ENCODE measurements at places on chromosomes 11 and 22.

- DNase-seq: no peak
Observed at GRCh38 chr22:29442976-29443375, 4.6 kb downstream of the RFPL1 start.

- DNase-seq: no peak
Observed at GRCh38 chr22:49515475-49515874, 312.2 kb downstream of the BRD1 start.

DNA sequence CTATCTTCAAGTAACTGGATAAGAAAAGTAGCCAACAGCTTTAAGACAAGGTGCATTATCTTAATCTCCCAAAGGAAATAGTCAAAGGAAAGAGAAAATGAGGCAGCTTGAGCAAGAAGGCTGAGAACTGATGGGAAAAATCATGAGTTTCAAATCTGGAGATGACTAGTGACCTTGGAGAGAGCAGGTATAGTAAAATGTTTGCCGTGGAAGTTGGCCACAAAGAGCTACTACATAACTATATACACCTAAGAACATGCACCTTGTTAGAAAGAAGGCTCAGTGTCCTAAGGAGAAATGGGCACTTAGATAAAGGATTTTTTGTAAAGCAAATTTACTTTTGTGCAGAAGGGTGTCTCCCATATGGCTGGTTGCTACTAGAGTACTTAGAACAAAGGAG lies 80.8 kb upstream of the FSHB start:
- DNase-seq: no peak

DNA sequence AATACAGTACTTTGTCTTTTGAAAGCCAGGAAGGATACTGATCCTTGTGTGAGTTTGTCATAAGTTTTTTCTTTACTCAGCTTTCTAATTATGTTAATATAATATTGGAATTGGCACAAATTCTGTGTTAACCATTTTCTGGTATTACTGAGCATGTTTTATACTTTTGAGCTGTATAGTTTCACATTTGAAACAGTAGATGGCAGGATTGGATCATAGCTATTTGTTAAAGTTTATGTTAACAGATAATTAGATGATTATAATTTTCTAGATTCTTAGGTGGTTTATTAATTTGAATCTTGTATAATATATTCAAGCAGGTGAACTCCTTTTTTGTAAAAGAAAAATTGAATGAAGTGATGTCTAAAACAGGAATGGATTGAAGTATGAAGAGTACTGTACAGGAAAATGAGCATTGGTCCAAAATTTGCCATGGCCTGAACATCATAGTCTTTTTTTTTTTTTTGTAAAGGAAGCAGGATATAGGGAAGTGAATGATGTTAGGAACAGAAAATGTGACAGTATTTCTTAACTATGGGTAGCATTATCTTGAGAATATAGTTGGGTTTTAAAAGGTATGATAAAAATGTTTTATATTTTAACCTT lies 102.0 kb downstream of the CYP2R1 start:
- DNase-seq: no peak

GRCh38 chr11:29606330-29607031 lies 410.3 kb downstream of the KCNA4 start:
- DNase-seq: no peak

DNA sequence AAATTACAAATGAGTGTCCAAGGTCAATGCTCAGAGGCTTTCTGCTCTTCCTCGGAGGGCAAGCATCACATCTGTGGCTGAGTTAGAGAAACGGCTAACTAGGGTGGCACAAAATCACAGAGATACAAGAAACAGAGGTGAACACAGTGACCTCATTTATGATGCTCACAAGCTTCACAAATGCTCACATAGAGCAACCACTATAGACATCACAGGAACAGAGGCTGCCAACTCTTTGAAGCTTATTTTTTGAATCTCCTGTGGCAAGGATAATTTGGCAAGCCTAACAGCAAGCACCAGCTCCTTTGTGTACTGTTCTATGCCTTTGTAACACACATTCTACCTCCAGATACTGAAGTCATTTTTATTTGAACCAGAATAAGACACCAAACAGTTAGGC lies 416.5 kb upstream of the DDI1 start:
- DNase-seq: no peak

DNA sequence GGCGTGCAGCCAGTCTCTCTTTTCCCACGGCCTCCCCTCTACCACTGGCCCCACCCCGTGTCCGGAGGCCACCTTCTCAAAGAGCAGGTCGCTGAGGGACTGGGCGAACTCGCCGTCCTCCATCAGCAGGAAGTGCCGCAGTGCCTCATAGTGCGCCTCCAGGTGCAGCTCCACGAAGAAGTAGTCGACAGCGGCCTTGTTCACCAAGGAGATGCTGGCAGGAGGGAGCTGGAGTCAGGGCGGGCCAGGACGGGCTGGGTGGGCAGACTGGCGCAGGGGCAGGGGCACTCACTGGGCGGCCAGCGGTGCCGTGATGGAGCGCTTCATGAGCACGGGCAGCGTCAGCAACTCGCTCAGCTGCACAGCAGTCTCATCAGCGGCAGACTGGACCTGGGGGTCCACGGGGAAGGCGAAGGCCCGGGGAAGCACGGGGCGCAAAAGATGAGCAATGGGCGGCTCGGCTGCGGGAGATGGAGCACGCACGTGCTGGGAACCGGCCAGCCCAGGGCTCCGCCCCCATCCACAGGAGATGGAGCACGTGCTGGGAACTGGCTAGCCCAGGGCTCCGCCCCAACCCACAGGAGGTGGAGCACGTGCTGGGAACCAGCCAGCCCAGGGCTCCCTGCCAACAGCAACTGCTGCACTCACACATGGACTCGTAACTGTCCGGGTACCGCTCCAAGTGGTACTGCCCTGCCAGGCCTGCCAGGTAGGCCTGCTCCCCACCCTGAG lies 18.4 kb downstream of the SELENOO start:
- no peak for DNase-seq

DNA sequence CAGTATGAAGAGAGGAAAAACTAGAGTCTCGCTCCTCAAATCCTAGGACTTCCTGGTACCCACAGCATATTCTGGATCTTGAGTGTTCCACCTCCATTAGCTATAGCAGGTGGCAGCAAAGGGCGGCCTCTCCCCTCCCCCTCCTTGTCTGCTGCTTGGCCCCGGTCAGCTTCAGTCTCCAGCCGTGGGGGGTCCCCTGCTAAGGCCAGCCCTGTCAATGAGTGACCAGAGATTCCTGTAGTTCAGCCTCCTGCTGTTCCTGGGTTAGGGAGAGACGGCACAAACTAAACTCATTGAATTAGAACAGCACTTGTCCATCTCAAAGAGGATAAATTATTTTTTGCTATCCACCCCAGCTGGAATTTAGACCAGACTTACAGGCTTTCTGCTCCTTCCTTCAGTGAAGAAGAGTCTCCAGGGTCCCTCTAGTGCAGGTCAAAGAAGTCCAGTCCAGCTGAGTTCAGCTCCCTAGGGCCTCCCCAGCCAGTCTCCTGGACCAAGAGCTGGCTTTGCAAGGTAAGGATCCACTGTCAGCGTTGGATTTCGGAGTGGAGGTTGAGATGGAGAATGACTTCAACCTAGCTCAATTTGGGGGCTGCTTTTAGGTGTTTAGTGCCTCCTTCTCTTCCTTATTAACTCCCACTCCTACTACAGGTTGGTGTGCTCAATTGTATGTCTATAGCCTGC lies 1.1 kb upstream of the PHLDB1 start:
- DNase-seq: no peak

- no peak for DNase-seq
Observed at GRCh38 chr11:40434926-40435325, 1024.5 kb downstream of the LRRC4C start.

- peak; percentile 57 for DNase-seq
Observed at GRCh38 chr11:57480409-57481137, 20.2 kb downstream of the RTN4RL2 start.

- no peak for DNase-seq
Observed at GRCh38 chr11:60165538-60165937, 17.3 kb downstream of the MS4A6A start.

DNA sequence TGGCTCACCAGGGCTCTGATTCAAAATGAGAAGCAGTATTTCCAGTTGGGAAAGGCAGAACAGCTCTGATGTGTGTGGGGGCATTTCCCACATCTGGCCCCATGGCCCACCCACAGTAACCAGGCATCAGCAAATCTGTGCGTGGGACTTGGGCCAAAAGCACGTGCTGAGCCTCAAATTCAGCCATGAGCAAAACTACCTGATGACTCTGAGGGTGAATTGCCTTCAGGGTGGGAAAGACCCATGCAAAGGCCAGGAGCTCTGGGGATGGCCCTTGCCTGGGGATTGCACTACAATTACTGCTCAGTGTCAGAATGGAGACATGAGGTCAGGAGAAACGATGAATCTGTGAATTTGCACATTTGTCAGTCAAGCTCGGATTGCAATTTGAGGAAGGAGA lies 20.9 kb downstream of the TP53AIP1 start:
- DNase-seq: no peak

GRCh38 chr11:14203321-14203720 lies 155.7 kb downstream of the RRAS2 start:
- DNase-seq: no peak

- DNase-seq: no peak
Observed at GRCh38 chr22:44289414-44290171, 23.2 kb downstream of the SHISAL1 start.

DNA sequence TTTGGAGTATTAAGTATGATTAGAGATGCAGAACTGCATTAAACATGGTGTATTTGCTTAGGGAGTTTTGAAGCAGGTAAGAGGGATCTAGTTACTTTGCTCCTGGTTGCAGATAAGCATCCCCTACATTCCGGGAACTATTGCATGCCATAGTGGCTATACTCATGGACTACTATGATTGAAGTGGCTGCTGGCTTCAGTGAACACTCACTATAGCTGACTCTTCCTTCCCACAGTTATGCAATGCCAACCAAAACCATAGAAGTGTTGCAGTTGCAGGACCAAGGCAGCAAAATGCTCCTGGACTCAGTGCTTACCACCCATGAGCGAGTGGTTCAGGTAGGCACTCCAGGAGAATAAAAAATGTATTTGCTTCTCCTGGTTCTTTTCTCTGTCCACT lies 17.0 kb downstream of the COA4 start:
- no peak for DNase-seq

GRCh38 chr11:118658429-118659313 lies 20.8 kb downstream of the TREH start:
- DNase-seq: no peak

GRCh38 chr11:66680966-66681645 lies 3.4 kb upstream of the RBM4B start:
- no peak for DNase-seq

- no peak for DNase-seq
Observed at GRCh38 chr22:49134076-49134475, 693.6 kb downstream of the BRD1 start.

- DNase-seq: no peak
Observed at GRCh38 chr11:64338716-64339115, 1.3 kb upstream of the CCDC88B start.

- no peak for DNase-seq
Observed at GRCh38 chr11:283405-284104, 5.3 kb downstream of the NLRP6 start.

GRCh38 chr11:17004486-17005148 lies 9.6 kb downstream of the PLEKHA7 start:
- no peak for DNase-seq

DNA sequence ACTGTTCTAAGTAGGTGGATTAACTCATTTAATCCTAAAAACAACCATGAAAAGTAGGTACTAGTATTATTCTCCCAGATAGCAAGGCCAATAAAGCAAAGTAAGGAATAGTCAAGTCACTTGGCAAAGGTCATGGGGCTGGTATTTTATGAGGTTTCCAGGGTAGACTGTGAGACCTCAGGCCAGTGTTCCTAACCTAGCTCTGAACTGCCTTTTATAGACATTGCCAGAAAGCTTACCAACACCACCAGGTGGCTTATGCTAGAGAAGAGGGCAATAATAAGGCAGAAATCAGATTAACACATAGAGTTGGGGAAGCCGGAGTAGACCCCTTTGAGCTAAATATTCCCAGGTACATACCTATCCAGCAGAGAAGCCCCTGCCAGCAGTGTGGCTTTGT lies 490.9 kb upstream of the TENM4 start:
- DNase-seq: no peak

DNA sequence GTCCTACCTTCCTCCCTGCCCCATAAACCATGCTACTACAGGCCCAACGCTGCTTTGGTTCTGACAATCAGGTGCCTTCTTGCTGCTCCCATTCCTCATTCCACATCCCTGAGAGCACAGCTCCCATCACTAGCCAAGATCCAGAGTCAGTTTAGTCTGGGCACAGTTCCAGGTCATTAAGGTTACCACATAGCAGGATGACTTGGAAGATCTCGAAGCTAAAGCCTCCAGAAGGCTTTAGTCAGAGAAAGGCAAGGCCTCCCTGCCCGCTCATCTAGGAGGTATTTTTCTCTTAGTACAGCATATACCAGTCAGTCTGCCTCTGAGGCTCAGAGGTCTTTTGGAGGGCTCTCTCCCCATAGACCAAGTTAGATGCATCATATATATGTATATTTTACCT lies 30.3 kb downstream of the TRIM66 start:
- DNase-seq: no peak

GRCh38 chr11:95444309-95445241 lies 213.6 kb upstream of the SESN3 start:
- no peak for DNase-seq

GRCh38 chr22:32531228-32531627 lies 56.6 kb downstream of the FBXO7 start:
- no peak for DNase-seq

DNA sequence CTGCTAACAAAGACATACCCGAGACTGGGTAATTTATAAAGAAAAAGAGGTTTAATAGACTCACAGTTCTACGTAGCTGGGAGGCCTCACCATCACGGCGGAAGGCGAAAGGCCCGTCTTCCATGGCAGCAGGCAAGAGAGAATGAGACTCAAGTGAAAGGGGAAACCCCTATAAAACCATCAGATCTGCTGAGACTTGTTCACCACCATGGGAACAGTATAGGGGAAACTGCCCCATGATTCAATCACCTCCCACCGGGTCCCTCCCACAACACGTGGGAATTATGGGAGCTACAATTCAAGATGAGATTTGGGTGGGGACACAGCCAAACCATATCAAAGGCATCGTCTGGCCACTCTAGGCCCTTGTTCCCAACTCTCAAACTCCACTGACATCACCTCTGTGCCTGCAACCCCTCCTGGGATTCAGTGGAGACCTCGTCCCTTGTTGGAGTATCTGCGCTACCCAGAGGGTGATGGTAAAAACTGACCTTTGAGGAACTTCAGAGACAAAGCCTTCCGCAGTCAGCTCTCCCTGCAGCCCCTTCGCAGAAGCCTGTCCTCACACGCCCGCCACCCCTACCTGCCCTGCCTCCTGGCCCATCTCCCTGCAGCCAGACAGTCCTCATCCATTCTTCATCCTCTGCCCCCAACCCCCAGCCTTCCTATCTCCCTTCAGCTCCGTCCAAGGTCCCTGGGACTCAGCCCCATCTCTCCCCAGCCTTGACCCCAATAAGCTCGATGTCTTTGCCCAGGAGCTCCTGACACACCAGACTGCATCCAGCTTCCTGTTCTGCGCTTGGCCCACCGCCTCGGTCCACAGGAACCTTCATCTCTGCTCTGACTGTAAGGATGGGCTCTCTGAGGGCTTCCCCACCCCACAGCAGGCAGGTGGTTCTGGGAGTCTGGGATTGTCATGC lies 15.8 kb downstream of the CCND1 start:
- DNase-seq: no peak

DNA sequence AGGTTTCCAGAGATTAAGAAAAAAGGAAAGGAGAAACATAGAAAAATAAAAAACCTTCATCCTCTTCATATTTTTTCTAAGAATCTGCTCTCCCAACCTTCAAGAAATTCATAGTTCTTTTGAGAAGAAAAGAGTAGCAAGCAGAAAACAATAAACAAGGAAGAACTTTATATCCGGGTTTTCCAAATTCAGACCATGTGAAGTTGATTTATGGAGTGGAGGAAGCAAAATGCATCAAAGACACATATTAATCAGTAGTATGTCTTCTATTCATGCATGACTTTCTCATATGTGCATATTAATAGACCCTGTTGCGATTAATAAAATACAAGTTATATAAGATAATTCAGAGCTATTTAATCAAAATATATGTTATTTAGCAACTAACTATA lies 20.5 kb upstream of the CTSC start:
- no peak for DNase-seq
